ENCODE measurements at places on chromosomes 12 and 14. TPM values are rescaled to one million over a fixed set of nuclear protein-coding genes. Genes with fewer than 3 reads are reported as not detected.
A peak's percentile ranks its signal among the peaks of the same experiment; 100 is the strongest.

DNA sequence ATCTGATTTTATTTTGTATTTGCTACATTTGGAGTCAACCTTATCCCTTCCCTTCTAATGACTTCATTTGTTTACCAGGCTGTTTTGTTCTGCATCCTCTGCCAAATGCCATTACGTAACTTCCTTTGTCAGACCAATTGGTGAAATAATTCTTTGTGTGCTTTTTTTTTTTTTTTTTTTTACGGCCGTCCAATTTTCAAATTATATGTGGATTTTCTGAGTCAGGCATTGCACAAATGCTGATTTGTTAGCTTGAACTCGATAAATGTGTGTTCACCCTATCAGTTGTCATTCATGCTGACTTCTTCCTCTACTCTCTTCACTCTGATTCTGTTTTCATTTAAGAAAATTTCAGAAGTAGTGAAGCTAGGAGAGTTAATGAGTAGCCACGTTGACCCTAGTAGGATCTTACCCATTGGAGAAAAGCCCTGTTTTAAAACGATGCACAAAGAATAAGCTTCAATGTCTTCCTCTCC lies 386.2 kb downstream of the DIO2 start:
- no peak for DNase-seq

GRCh38 chr14:43413084-43413483 lies 1094.0 kb downstream of the FSCB start:
- no peak for DNase-seq

GRCh38 chr12:112937741-112938719 lies at the start of gene OAS3:
Gene OAS3, plus strand, starts transcription at chr12:112938474. Its CDS starts 57 bp downstream, at chr12:112938531.
- peak; percentile 91 for DNase-seq

- DNase-seq = no peak
Observed at GRCh38 chr14:83314764-83315163, 1781.1 kb upstream of the SEL1L start.

- no peak for DNase-seq
Observed at GRCh38 chr14:61331992-61332657, 10.7 kb downstream of the PRKCH start.

DNA sequence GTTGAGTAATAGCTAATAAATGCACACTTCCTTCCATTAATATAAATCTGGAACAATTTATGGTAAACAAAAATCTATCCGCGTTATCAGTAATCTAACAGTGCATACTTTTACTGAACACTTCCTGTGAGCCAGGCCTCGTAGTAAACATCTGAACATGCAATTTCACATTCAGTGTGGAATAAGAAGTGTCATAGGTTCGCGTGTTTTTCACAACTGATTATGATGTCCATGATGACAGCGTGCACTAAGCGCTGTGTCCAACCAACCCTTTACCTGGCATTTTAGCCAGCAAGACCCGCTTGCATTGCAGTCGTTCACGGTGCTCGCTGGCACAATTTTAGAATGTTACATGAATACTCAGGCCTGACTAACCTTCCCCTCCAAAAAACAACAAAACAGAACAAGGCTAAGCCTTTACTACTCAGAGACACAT lies 2.1 kb downstream of the PNMA1 start:
- no peak for DNase-seq

DNA sequence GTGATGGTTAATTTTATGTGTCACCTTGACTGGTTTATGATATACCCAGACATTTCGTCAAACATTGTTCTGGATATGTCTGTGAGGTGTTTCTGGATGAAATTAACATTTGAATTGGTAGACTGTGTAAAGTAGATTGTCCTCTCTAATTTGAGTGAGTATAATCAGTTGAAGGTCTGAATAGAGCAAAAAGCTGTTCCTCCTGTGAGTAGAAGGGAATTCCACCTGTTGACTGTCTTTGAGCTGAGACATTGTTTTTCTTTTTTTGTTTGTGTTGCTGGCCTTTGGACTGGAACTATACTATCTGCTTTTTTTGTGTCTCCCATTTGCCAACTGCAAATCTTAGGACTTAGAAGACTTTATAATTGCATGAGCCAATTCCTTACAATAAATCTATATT lies 920.9 kb upstream of the LRFN5 start:
- no peak for DNase-seq

- no peak for DNase-seq
Observed at GRCh38 chr14:22821193-22822015, 6.2 kb upstream of the SLC7A7 start.

- no peak for DNase-seq
Observed at GRCh38 chr12:108888031-108888430, 8.1 kb downstream of the DAO start.

- no peak for DNase-seq
Observed at GRCh38 chr12:104863296-104863948, 94.7 kb downstream of the SLC41A2 start.

- no peak for DNase-seq
Observed at GRCh38 chr12:69397978-69398377, 38.4 kb downstream of the YEATS4 start.

DNA sequence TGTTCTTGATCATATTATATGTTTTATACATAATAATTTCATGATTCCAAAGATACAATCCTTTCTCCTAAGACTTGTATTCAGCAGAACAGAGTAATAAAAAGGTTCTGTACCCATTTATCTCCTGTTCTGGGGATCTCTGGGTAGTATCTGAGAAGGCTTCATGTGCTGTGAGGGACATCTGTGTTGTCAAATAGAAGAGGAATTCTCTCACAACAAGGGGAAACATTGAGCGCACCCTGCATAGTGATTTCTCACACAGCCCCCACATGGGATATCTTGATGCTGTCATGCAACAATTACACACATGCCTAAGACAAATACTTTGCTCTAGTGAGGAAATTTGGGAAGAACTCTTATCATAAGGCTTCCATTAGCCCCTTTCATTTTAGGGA lies 101.8 kb upstream of the ATF1 start:
- DNase-seq = no peak

GRCh38 chr14:36315159-36315853 lies 5.1 kb downstream of the MBIP start:
- DNase-seq = no peak

- no peak for DNase-seq
Observed at GRCh38 chr12:6884539-6884938, 11.4 kb upstream of the SPSB2 start.

GRCh38 chr14:50669441-50669986 lies 1.4 kb upstream of the SAV1 start:
- no peak for DNase-seq

Gene REM2
- total RNA-seq = 0.64 TPM

Gene KRT82
- total RNA-seq = not detected

Gene CLEC1B
- not detected for total RNA-seq

Gene DPPA3
- not detected for total RNA-seq

Gene HOXC5
- total RNA-seq = not detected

Gene RAP1B
- total RNA-seq = 182 TPM

Gene RNASE4
- total RNA-seq = 62.1 TPM
